ENCODE measurements at places on chromosomes 11 and 22. TPM values are rescaled to one million over a fixed set of nuclear protein-coding genes. Genes with fewer than 3 reads are reported as not detected.

KCNE3 gene
- total RNA-seq, result 0.51 TPM

MPEG1 gene
- not detected for total RNA-seq

FAM83F gene
- not detected for total RNA-seq

MUC6 gene
- total RNA-seq, result not detected

SMC1B gene
- total RNA-seq, result under 0.01 TPM

SUSD2 gene
- 0.26 TPM for total RNA-seq

MPZL2 gene
- 5.6 TPM for total RNA-seq

OR8G5 gene
- total RNA-seq, result not detected

KRTAP5-2 gene
- not detected for total RNA-seq

PARVG gene
- total RNA-seq, result 0.25 TPM

RFPL3 gene
- total RNA-seq, result not detected

TTC36 gene
- 0.76 TPM for total RNA-seq

RNF141 gene
- total RNA-seq, result 48.9 TPM

ZBTB16 gene
- total RNA-seq, result 6.4 TPM

DBX1 gene
- total RNA-seq, result not detected

SHISA8 gene
- total RNA-seq, result not detected

OR4A16 gene
- not detected for total RNA-seq

SLC29A2 gene
- total RNA-seq, result 0.77 TPM

NRXN2 gene
- total RNA-seq, result not detected

IMMP1L gene
- total RNA-seq, result 9.4 TPM

OR51E2 gene
- not detected for total RNA-seq

TAF1D gene
- total RNA-seq, result 67.5 TPM

APOA5 gene
- total RNA-seq, result not detected

FHIP1B gene
- total RNA-seq, result 11.1 TPM

ZNF214 gene
- total RNA-seq, result 0.38 TPM

FAM180B gene
- not detected for total RNA-seq

CASP4 gene
- 177 TPM for total RNA-seq

CREB3L1 gene
- total RNA-seq, result under 0.01 TPM

F2 gene
- not detected for total RNA-seq

ACR gene
- under 0.01 TPM for total RNA-seq

CABP4 gene
- total RNA-seq, result 0.89 TPM

OR52N4 gene
- total RNA-seq, result not detected

MYBPC3 gene
- total RNA-seq, result not detected

GLYATL2 gene
- total RNA-seq, result under 0.01 TPM

MOV10L1 gene
- total RNA-seq, result 44.1 TPM

UPK3A gene
- total RNA-seq, result not detected

MS4A8 gene
- total RNA-seq, result not detected

MYOD1 gene
- total RNA-seq, result not detected

TRIM49B gene
- not detected for total RNA-seq

MRPL17 gene
- 40.6 TPM for total RNA-seq
